ENCODE measurements at places on chromosomes 7 and 10.
A peak's percentile ranks its signal among the peaks of the same experiment; 100 is the strongest.

GRCh38 chr10:108005627-108006026 is 841.1 kb upstream of the SORCS1 start:
- no peak for DNase-seq

- DNase-seq = no peak
Observed at GRCh38 chr10:70851597-70852475, 36.1 kb downstream of the SGPL1 start.

GRCh38 chr7:34390103-34390502 is 267.9 kb upstream of the NPSR1 start:
- DNase-seq = no peak

DNA sequence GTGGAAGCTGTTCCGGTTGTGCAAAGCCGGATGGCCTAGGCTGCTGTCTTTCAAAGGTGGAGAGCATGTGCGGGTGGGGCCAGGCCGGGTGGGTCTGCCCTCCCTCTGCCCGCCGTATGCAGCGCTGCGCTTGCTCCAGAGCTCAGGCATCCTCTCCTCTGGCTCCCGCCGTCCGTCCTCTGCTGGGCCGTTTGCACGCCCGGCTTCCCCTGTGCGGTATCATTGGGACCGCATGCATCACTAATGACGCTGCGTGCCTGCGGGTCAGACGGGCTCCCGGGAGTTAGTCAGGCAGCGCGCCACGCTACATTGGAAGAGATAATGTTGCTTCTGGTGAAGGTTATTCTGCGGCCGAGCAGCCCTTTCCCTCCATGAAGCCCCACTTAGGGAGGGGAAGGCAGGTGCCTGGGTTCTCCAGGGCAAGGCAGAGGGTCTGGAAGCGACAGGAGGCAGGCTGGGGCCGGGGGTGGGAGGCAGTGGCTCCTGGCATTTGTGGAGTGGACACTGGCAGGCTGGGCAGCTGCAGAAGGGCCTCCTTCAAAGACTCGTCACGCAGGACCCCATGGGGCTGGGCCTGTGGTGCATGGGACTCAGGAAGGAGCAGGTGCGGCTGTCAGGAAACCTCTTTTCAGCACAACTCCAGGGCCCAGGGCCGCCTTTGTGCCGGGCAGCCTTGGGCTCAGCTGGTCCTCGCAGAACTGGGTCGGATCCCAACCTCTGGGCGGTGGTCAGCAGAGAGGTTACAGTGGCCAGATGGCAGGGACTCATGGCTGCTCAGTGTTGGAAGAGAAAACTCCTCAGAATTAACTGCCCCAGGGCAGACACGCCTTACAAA is 318.5 kb downstream of the WDR37 start:
- no peak for DNase-seq

DNA sequence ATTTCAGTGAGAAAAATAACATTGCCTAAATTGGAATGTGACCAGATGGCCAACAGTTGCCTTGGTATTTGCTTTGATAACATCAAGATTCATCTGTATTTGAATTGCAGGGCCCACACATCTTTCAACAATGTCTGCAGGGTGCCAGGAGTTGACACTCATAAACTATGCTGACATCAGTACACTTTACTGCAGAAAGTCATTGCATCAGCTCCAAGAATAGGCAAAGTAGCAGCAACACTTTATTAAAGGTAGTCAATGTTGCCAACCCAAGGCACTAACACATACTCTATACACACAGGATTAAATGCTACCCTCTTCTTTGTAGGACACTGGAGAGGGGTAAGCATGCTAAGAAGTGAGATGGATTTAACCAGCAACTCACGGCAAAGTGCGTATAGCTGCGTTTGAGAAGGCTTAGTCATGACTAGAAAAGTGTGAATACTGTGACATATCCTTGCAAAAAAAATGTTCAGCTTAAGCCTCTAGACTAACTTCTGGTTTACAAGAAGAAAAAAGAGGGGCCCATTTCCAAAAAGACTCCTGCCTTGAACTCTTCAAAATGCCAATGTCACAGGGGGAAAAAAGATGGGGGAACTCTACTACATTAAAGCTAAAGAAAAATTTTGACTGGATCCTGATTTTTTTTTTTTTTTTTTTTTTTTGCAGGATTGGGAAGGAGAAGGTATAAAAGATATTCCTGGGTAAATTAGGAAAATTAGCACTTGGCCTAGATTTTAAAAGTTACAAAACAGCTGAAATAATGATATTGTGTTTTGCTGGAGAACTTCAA is 2.2 kb downstream of the BBIP1 start:
- DNase-seq = no peak

DNA sequence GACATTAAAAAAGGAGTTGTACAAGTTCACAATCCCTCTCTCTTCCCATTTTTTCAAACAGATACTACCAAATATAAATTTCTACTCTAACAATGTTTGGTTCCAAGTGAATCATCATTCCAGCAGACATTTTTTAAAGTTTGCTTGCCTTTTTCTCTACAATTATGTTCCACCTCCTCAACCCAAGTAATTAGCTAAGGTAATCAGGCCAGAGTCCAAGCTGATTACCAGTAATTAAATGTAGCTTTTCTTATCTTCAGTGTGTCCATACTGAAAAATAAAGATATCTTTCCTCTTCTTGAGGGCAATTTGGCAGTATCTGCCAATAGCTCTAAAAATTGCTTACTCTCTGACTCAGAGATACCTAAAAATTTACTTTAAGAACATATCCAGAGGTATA is 126.0 kb downstream of the ITGB8 start:
- DNase-seq = no peak

- DNase-seq = no peak
Observed at GRCh38 chr10:83225781-83226180, 913.5 kb upstream of the GHITM start.

DNA sequence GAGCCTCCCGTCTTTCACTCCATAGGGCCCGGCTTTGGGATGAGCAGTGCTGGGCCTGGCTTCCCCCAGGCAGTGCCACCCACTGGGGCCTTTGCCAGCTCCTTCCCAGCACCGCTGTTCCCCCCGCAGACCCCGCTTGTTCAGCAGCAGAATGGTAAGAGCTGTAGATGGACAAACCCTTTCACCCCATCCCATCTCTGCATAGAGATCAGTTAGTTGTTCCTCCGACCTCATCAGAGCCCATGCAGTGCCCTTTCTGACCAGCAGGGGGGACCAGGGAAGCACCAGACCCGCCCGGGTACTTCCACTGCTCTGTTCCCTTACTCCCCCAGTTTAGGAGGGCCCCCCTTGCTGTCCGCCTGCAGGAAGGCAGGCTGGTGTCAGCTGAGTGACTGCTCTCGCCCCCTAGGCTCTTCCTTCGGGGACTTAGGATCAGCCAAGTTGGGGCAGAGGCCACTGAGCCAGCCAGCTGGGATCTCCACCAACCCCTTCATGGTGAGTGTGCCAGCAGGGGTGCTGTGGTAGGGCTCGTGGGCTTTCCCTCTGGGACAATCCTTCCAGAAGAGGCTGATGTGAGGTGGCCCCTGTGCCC is 9.8 kb downstream of the SAP25 start:
- DNase-seq = peak; percentile 65

- no peak for DNase-seq
Observed at GRCh38 chr7:57308631-57309408, 141.2 kb upstream of the ZNF716 start.

DNA sequence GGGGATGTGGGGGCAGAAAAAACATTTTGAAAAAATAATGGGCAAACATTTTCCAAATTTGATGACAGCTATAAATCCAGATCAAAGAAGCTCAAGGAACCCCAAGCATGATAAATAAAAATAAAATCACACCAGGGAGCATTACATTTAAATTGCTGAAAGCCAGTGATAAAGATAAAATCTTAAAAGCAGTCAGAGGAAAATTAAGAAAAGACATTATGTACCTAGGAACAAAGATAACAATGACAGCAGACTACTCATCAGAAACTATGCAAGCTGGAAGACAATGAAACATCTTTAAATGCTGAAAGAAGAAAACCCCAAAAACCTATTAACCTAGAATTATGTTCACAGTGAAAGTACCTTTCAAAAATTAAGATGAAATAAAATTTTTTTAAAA is 23.3 kb downstream of the NEUROG3 start:
- DNase-seq = no peak

DNA sequence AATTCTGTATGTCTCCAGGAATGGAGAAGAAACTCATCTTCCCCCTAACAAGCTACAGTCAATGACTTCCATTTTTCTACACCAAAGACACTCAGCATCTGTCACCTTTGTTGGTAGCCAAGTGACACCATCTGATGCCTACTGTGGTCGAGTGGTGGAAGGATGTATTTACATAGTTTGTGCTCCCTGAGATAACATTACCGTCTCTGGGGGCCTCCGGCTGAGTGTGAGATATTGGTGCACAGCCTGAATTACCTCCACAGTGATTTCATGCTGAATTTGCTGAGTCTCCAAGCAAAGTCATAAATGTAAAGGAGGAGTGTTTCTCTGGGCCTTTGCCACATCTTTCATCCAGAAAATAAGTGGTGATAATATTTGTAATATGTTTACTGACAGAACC is 114.0 kb downstream of the GRID1 start:
- DNase-seq = no peak

DNA sequence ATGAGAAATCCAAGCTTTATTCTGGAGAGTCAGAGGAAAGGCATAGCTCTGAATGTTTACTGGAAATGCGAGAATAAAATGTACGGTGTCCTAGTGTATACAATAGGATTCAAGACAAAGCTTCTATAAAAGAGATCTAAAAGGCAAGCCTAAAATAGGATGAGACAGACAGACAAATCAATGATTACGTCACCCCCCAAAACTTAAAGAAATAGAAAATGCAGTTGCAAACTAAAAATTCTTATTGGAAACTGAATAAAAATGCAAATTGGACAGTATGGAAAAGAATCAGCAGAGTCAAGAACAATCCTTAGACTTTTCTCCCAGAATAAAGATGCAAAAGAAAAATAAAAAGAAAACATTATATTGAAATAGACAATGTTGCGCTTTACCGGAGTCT is 245.9 kb downstream of the POM121L12 start:
- DNase-seq = no peak

DNA sequence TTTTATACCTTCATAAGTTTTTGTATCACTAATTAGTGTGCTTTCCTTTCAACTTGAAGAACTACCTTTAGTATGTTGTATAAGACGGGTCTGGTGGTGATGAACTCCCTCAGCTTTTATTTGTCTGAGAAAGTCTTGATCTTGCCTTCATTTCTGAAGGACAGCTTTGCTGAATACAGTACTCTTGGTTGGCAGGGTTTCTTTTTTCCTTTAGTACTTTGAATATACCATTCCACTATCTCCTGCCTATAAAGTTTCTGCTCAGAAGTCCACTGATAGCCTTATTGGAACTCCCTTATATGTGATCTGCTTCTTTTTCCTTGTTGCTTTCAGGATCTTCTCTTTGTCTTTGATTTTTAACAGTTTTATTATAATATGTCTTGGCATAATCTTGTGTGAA is 230.9 kb downstream of the HPSE2 start:
- DNase-seq = no peak

DNA sequence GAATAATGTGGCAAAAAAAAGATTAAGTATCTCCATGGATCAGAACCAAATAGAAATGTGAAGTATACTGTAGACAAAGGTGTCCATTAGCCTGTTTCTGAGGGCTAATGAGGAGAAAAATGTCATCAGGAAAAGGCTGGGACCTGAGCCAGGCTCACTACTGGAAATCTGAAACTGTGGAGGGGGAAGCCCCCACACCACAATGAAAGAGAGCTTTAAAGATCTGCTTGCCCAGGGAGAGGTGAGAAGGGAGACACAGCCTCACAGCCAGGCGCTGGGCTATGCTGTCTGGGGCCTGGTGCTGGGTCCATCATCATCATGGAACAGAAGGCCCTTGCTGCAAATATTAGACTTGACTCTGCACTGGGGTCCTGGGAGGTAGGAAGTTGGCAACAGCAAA is 90.4 kb downstream of the OSBPL3 start:
- DNase-seq = no peak

- DNase-seq = no peak
Observed at GRCh38 chr10:72321248-72322029, 33.3 kb downstream of the DNAJB12 start.

DNA sequence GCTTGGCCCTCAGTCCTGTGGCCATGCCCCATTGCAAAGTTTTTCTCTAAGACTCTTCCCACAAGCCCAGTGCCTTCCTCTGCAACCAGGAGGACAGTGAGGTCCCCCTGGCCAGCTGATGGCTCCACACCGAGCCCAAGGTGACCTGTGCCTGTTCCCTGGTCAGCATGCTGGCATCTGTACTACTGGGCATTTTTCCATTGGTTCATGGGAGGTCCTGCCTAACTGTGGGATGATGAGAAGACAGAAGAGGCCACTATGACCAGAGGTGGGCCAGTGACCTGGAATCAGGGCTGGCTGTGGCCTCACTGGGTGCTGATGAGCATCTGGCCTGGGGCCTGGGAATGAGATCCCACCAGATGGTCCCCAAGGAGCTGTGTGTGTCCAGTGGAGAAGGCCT is 20.2 kb downstream of the CALML3 start:
- no peak for DNase-seq

DNA sequence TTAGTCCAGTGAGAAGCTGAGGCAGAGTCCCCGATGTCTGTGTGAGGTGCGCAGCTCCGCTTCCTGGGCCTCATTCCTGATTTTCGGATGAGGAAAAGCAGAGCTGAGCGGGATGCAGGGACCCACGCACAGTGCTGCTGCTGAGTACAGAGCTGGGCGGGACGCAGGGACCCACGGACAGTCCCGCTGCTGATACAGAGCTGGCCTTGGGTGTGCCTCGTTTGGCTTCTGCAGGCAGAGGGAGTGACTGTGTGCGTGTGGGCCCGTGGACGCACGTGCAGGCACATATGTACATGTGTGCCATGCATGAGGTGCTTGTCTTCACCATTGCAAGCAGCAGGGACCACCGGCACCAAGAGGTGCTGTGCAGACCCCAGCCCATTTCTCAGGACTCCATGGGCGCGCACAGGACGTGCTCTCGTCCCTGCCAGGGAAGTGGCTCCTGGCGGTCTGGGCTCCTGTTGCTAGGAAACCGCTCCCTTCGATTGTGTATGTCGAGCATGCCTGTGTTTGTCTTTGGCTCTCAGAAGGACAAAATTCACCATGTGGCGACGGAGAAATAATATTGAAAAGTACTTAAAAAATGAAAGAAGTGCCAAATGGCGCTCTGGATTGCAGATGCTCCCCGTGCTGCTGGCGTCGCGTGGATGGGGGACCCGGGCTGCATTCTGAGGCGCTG is 303.8 kb upstream of the MKI67 start:
- no peak for DNase-seq

DNA sequence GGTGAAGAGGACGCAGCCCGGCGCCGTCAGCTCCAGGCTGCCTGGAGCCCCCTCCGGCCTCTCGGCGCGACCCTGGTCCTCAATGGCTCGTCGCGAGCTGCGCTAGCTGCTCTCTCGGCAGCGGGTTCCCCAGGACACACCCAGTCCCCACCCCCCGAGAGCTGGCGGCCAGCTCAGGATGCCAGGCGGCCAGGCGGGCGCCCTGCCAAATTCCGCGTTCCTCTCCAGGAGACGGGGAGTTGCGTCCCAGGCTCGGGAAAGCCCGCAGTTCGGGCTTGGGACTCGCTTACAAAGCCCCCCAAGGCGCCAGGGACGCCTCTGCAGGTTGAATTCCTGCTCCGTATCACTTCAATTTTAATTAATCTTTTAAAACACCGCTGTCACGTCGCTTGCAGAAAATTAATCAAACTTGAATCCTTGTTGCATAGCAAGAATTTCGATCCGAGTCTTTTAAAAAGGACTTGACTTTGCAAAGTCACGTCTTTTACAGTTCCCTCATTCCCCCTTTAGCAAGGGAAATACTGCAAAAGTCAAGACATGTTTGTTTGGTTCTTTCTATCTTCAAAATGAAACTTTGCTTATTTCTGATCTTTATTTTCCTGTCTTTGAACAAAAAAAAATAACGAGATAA is 28.2 kb downstream of the SKIDA1 start:
- DNase-seq = no peak

GRCh38 chr10:35424680-35425285 is 88.5 kb downstream of the CCNY start:
- no peak for DNase-seq

GRCh38 chr7:5553298-5553877 is 129.8 kb upstream of the TNRC18 start:
- no peak for DNase-seq
